ENCODE measurements at places on chromosomes 11 and 22.

DNA sequence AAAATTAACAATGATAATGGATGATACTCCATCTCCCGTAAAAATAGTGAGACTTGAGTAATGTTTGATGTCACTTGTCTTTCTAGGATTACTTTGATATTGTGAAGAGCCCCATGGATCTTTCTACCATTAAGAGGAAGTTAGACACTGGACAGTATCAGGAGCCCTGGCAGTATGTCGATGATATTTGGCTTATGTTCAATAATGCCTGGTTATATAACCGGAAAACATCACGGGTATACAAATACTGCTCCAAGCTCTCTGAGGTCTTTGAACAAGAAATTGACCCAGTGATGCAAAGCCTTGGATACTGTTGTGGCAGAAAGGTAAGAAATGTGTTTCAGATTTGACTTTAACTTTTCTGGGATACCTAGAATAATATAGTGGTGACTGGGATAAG lies 48.0 kb upstream of the L3MBTL2 start:
- no peak for DNase-seq

DNA sequence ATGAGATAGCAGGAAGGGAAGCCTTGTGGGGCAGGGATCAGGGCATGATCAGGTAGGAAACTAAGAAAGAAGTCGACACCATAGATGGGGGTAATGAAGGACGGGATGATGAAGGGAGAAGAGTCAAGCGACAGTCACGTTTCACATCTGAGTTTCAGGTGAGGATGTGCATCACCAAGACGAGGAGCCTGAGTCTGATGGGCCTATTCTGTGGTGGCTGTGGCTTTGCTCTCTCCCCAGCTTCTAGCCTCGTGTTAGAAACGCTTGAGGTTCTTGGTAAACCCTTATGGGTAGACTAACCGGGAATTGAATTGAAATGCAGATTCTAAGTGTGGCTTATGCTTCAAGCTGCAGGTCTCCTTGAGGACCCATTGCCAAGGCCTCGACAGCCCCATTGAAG lies 45.6 kb upstream of the LMO1 start:
- no peak for DNase-seq

DNA sequence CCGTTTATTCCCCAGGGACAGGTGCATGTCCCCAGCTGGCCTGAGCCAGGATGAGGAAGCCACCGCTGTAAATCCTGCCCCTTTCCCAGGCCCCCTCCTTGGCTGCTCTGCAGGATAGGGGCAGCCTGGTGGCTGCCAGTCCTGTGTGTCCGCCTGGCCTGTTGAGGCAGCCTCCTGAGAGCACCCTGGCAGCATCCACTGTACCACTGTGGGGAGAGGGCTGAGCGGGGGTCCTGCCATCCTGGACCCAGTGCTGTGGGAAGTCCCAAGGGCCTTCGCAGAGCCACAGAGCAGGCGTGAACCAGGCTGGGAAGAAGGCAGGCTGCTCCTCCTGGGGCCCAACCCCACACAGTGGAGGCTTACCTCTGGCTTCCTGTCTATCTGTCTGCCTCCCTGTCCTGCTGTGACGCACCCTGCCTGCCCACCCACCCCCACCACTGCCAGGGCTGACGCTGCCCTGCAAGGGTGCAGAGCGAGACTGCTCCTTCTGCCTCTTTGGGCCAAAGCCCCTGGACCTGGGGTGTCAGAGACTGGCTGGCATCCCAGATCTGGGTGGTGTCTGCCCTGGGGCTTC lies 8.4 kb downstream of the KCTD17 start:
- DNase-seq, result no peak

GRCh38 chr11:8584511-8584910 lies 9.5 kb downstream of the STK33 start:
- DNase-seq, result no peak

GRCh38 chr11:74770456-74770855 lies 21.8 kb downstream of the RNF169 start:
- DNase-seq, result no peak

DNA sequence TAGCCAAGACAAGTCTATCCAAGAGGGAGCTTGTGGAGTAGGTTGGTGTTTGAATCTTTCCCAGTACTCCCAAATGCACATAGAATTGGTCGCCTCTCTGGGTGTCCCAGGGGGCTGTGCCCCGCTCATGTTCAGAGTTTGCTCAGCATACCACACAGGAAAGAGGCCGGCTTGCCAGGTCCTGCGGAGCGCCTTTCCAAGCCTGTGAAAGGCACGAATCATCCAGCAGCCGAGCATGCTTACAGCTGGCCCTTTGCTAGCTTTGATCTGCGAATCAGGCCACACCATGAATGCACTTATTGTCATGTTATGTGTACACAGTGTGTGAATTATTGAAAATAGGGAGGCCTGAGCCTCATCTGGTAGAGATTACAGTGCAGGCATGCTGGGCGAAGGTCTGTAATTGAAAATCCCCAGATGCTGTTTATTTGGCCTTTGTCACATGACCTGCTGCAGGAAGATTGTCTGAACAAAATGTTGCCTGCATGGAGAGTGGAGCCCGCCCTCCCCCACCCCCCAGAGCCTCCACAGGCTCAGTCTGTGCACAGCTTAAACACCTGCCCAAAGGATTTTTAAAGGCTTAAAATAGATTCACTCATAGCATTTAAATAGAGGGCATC lies 163.3 kb upstream of the RASSF10 start:
- DNase-seq, result no peak

DNA sequence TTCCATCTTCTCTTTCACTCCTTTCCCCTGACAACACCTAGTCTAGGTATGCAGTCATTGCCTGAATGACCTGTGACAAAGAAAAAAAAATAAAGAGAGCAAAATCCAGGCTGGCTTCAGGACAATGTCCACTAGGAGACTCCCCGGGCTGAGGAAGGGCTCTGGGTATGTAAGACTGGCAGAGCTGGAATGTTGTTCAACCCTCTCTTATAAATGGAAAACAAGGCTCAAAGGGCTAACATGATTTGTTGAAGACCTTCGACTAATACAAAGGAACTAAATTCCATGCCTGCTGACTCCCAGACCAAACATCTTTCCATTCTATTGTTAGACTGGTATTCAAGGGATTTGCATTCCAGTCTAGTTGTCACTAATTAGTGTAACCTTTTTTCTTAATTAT lies 122.2 kb downstream of the ARL14EP start:
- no peak for DNase-seq

GRCh38 chr11:70624598-70624993 lies 226.3 kb downstream of the CTTN start:
- no peak for DNase-seq

DNA sequence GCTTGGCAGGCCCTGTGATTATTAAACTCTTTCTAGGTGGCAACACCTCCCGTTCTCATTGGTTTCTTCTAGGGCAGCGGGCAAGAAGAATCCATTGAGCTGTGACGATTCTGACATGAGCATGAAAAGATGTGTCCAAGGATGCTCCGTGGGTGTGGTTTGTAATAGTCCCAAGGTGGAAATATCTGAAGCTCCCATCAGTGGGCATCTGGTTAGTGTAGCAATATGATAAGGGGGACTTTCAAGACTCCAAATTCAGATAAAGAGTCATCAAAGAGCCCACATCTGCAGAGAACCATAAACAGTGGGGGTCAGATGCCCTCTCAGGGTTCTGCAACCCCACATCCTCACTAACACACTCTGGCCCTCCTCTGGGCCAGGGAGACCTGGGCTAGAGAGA lies 42.6 kb downstream of the TST start:
- no peak for DNase-seq

DNA sequence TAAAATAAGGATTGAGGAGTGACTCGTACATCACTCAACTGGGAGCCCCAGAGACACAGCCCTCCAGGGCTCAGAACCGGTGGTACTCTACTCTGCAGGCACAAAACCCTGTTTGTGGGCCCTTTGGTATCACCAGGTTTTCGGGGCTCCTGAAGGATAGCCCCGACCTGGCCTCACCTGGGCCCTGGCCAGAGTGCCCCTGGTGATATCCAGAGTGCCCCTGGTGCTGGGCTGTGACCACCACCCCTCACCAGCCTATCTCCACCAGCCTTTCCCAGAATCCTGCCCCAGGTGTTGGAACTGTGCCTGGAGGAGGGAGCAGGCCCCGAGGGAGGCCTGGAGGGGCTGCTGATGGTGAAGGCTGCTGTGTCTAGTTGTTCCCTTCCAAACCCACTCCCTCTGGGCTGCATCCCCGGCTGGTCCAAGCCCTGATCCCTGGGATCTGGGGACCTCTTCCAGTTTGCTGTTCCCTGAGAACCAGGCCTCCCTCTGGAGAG lies 2.2 kb upstream of the GGT5 start:
- no peak for DNase-seq

GRCh38 chr22:24989541-24989951 lies 37.0 kb downstream of the KIAA1671 start:
- DNase-seq, result no peak

GRCh38 chr11:19890308-19890707 lies 177.7 kb downstream of the NAV2 start:
- DNase-seq, result no peak

- DNase-seq, result no peak
Observed at GRCh38 chr22:28297504-28297903, 378.4 kb upstream of the PITPNB start.

- DNase-seq, result no peak
Observed at GRCh38 chr11:121561240-121561639, 108.5 kb upstream of the SORL1-AS1 start.

DNA sequence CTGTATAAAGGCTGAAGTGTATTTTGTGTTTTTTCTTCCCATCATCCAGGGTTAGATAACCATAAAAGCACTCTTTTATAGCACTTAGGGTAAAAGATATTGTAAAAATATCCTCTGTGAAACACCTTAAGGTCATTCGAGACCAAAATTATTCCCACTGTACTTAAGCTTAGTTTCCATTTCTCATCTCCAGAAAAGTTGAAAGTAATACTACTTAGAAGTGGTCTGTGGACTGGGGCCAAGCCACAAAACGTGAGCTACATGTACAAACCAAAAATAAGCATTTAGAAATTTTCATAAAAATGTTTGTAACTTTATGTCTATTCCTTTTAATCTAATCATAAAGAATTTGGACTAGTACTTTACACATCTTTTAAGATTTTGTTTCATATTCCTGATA lies 142.0 kb upstream of the NTM start:
- DNase-seq, result no peak

All from activated CD4-positive, CD25-positive, alpha-beta regulatory T cell (primary cell).